ENCODE measurements at places on chromosomes 6 and 20.

DNA sequence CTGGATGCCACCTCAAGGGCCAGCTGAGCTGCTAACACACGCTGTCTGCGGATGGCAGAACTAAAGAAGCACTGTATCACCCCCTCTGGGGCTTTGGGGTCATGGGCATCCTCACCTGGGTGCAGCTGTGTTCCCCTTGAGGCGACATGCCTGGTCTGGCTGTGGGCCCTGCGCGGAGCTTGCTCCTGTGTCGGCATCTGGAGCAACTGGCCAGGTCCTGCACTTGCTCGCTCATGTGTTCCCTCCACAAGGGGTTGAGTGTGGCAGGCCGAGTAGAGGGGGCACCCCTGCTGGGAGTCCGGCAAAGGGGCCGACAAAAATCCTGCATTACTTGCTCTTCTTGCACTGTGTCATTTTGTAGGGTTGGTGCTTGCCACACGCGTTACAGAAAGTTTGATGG lies 189.0 kb downstream of the CDKAL1 start:
- DNase-seq: no peak

GRCh38 chr6:321536-322258 lies 29.4 kb downstream of the DUSP22 start:
- no peak for DNase-seq

DNA sequence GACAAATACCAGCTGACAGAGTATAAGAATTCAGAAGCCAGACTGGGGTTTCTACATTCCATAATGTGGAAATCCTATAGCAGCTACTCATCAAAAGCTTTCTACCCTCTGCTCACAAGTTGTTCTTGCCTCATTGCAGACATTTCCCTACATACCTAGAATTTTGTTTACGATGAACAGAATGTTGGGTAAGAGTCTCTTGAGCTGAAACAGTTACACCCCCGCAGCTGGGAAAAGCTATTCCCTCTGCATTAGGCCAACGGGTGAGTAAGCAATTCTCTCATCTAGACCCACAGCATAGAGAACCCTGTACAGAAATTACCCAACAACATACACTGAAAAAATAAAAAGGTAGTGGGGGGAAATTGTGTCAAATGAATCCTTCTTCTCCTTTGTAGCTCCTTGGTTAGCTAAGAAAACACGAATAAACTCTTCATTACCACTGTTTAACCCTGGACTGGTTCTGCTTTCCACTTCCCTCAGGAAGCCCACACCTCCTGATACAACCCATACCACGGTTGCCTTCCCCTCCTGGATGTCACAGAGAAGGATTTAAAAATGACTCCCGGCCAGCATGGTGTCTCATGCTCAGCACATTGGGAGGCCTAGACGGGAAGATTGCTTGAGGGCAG lies 215.0 kb upstream of the SHLD1 start:
- DNase-seq: no peak

DNA sequence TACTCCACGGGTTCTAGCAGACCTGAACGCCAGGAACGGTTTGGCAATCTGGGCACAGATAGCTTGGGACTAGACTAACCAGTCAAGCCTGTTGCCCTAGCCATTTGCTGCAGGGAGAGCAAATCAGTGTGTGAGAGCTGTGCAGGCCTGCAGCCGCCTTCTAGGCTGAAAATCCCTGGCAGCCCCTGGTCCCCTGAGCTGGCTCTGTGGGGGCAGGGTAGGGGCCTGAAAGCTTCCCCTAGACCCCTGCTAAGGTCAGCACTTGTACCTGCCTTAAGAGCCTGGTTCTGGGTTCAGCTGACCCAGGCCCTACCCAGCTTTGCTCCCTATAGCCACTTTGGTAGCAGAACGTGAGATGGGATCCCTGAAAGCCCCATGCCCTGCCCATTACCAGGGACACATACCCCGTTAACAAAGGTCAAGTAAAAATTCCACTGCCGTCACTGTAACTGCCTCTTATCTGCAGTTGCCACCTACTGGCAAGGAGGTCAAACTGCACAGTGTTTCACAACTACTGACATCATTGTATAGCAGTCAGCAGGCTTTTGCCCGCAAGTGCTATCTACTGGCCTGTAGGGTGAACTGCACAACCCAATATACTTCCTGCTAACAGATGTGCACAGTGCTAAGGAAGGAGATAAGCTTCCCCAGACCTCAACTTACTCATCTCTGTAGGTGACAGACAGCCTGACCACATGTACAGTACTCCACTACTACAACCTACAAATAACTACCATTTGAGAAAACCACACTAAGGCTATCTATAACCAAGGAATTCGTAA lies 95.1 kb upstream of the OLIG3 start:
- DNase-seq: peak; percentile 51

DNA sequence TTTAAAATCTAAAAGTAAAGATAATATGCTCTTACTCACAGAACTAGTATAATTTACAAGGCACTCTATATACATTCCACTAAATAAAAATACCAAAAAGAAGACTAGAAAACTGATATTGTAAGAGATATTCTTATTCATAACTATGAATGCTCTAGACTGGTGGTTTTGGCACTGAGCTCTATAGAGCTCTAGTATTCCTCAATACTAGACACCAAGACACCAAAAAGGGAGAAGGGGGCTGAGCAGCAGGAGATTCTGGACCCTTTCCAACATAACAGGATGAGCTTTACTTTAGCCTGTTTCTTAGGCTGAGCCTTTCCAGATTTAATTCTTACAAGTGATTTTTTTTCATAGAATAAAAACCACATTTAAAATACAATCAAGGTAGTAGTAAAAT lies 173.6 kb downstream of the COL21A1 start:
- DNase-seq: no peak

- DNase-seq: no peak
Measured at GRCh38 chr6:170448317-170448716, 104.8 kb downstream of the PSMB1 start.

DNA sequence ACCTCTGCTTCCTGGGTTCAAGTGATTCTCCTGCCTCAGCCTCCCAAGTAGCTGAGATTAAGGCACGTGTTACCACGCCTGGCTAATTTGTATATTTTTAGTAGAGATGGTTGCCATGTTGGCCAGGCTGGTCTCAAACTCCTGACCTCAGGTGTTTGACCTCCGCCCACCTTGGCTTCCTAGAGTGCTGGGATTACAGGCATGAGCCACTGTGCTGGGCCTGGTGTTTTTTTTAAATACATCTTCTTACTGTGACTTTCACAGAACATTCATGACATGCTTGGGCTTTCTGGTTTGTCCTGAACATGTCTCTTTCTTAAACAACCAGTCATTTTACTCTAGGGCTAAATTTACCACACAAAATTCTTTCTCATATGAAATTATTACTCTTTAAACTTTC lies 34.7 kb upstream of the FAM8A1 start:
- no peak for DNase-seq

DNA sequence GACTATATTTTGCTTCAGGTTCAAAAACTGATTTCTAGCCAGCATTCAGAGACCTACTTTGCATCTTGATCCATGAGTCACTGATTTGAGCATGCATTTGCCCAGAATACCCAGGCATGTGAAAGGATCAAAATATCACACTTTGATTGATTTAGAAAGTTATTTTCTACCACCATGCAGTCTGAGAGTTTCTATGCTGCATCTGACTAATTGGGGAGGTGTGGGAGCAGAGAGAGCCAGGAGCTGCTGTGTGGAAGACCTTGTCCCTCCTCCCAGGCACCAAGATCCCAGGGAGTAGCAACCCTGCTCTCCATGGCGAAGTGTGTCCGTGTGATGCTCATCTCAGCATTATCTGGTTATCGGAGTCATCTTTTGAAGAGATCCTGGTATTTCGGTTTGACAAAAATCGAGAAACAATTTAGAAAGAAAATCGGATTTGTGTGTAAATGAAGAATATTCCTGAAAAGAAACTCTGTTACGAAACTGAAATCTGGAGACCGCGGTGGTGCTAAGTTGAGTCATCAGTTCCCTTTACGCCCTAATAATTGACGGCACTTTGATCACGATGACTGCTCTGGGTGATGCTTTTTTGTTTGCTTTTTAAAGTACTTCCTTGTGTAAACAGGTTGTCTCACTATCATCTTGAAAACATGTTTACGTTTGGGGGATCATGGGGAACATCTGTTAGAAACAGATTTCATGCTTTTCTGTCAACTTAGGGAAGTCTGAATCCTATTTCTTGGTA lies 193.4 kb downstream of the BACH2 start:
- DNase-seq: no peak

GRCh38 chr20:56347628-56348304 lies 11.0 kb upstream of the FAM210B start:
- DNase-seq: no peak

- DNase-seq: no peak
Measured at GRCh38 chr20:62646851-62647520, 4.7 kb downstream of the SLCO4A1 start.

GRCh38 chr6:27777614-27778355 lies 134.4 kb downstream of the OR2B2 start:
- no peak for DNase-seq

- no peak for DNase-seq
Measured at GRCh38 chr6:117829594-117830319, 77.3 kb upstream of the SLC35F1 start.

DNA sequence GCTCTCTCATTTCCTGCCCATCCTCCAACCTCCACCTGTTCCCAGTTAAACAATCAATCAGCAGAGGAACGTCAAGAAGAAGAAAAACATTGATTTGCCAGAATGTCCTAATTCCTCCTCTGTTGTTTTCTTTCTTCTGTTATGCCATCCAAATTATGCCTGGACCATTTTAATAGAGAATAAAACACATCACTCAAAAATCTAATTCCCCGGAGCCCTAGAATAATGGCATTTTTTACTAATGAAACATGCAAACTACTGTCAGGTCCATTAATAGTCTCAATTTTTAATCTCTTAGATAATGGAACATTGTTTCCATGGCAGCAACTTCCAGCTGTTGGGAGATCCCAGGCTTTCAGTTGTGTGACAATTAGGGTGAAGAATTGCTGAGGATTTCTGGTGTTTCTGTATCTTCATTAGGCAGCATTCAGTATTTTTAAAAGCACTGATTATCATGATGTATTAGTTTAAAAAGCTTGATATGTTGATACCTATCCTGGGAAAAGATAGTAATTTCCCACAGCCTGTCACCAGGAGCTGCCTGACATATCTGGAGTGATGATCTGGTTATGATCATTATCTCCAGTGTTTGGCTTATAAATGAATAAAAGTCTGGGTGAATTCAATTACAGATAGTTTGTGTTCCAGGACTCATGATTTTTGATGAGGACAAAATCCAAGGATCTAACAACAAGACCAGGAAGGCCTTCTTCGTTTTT lies 209.8 kb downstream of the TPBG start:
- DNase-seq: no peak

DNA sequence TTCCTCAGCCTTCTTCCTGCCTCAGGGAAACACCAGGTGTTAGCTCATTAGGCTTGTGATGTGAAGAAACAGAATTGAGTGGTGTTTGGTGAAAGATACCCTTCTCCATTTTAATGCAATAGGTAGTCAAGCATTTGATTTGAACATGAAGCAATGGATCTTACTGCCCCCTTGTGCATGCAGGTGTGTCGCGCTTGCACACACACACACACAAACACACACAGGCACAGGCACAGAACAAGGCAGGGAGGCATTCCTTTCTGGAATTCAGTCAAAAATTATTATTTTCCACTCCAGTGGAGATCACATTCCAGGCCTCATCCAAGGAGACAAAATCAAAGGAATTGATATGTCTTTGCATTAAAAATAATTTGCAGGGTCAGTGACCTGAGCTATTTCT lies 667.0 kb upstream of the MARCKS start:
- DNase-seq: no peak

GRCh38 chr6:149463781-149464180 lies 21.0 kb downstream of the ZC3H12D start:
- no peak for DNase-seq

DNA sequence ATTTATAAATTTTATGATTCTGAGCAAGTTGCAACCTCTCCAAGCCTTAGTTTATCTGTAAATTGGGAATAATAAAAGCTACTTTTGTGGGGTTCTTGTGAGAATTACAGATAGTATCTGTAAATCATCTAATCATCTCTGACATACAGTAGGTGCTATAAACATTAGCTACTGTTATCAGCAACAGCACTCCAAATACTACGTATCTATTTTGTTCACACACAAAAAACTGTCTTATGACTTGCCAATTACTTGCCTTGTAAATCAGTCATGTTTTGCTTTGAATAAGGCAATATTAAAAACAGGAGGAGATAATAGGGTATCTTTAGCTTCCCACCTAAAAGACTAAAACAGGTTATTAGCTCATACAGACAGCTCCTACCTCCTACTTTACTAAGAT lies 36.7 kb downstream of the DTNBP1 start:
- no peak for DNase-seq

DNA sequence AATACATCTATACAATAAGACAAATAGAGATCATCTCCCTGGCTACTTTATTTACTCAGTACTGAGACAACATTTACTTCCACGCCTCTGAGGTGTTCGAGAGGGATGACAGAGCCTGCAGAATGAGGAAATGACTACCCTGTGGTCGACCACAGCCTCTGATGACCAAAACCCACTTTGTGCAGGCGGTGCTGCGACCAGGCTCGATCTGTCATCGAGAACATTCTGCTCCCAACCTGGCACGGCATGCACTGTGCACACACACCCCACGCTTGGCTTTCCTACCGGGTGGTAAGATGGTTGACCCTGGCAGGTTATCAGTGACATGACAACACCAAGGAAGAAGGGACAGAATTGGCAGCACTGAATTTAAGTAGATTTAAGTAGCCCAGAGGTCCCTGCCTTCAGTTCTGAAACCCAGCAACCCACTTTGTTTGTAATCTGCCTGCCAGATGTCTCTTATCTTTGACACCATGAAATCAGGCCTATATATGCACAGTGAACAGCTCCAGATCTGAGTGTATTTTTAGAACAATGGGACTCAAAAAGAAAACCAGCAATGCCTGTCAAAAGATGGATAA lies 42.6 kb downstream of the TTI1 start:
- DNase-seq: peak; percentile 17

DNA sequence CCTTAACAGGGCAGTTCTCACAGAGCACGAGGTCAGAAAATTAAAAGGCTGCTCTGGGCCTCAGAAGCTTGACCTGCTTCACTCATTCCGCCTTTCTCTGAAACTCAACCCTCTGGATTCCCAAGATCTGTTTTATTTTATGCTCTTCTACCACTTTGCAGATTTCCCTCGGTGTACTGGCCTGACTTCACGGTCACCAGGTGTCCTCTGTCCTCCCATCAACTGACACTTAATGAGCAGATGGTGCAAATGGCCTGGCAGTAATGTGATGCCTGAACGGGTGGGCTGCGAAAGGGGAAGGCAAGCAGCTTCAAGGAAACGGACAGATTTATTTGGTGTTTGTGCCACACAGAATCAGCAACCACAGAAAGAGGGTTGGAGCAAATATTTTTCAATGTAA lies 169.7 kb upstream of the TFAP2D start:
- DNase-seq: no peak

DNA sequence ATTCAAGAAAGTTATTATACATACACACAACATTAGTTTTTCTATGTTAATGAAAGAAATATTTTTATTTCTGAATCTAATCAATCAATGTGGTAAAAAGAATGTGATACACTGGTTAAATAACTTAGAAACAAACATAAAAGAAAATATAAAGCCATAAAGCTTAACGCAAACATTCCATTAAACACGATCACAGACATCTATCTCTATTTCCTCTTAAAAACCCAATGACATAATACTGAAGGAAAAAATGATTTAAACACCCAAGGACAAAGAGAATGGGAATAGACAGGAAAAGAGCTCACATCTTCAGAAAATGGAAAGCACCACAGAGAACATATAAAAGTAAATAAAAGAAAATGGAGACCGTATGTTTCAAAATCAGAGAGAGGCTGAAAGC lies 19.4 kb downstream of the ZUP1 start:
- DNase-seq: no peak

GRCh38 chr6:125842091-125842626 lies 51.4 kb downstream of the NCOA7 start:
- no peak for DNase-seq

- DNase-seq: no peak
Measured at GRCh38 chr6:87308970-87309369, 13.4 kb upstream of the SMIM8 start.

All from effector memory CD4-positive, alpha-beta T cell (primary cell).